Hematopoietic multipotent progenitor cell treated with erythropoietin and hydrocortisone succinate and interleukin-3 and kit ligand, for 6 days (in vitro differentiated cells): ENCODE measurements at places on chromosomes 4 and X.

DNA sequence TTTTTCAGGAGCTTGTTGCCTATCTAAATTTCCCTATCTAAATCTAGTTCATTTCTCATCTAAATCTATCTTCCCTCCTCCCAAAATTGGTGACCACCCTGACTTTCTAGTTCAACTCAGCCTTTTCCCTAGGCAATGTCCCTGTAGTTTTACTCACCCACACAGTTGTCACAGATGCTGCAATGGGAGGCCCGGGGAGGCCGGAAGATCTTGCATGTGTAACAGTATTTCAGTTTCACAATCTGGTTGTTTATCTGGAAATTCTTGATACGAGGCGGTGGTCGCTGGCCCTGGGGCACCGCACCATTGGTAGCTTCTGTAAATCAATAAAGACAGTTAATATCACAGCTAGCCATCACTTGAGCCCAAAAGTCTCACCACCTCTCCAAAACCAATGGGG is 20.2 kb downstream of the ZDHHC9 start:
- no peak for DNase-seq

GRCh38 chrX:103343105-103343504 is 13.1 kb downstream of the TCEAL7 start:
- DNase-seq: peak; percentile 67

DNA sequence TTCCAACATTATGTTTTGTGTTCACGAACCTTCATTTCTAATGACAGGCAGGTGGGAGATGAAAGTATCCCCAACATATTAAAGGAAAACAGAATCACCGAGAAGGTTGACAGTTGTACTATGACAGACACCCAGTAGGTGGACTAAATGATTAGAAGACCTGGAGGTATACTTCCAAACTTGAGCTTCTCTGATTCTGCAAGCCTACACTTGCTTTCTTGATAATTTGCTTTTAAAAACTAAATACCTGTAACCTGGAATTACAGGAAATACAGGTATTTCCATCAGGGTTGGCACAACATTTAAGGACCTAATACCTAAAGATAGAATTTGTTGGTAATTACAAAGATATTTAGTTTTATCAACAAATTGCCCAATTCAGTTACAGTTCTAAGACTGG is 43.4 kb downstream of the C4orf51 start:
- DNase-seq: no peak

- DNase-seq: no peak
Measured at GRCh38 chr4:139005774-139006173, 9.8 kb upstream of the NOCT start.

DNA sequence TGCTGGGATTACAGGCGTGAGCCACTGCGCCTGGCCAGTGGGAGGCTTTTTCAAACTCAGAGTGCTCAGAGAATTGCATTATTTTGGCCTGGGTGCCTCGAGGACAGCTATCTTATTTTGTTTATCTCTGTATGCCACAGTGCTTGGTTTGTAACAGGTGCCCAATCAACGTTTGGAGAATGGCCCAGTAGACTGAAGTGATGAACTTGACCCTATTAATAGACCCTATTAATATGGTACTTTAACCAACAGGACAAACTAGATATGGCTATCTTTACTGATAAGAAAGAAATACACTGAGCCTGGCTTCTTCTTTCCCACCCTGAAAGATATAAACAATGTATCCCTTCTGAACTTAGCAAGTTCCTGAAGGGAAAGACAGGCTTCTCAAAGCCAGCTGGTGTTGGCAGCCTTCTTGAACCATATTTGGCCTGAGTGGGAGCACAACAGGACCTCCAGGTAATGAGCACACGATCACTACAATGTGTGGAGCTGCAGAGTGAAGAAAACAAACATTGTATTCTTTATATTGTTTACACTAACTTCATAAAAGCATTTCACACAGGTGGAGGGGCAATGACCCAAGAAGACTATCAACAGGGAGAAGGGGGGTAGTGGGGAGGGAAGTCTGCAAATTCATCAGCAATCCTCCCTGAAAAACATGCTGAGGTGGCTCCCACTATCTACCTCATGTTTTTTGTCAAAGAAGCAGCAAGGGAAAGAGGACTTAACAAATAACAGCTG is 41.7 kb downstream of the PRPS1 start:
- peak; percentile 61 for DNase-seq

DNA sequence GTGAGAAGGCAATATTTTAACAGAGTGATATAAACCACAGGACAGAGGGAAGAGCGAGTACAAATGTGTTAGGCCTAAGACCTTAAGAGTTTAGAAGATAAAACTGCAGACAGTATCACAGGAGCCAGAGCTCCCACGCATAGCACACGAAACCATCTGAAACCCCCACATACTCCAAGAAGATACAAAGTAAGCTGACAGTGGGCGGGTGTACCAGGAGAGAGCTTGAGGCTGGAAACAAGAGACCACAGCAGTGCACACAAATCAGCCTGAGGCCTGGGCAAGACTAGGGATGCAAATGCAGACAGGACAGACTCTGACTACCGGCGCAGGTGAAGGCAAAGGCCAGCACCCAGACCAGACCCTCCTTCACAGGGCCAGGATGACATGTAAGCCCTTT is 54.1 kb upstream of the ARHGAP24 start:
- DNase-seq: no peak

GRCh38 chr4:42452823-42453222 is 55.5 kb downstream of the SHISA3 start:
- DNase-seq: no peak

- DNase-seq: no peak
Measured at GRCh38 chrX:134512566-134512965, 52.6 kb downstream of the HPRT1 start.

DNA sequence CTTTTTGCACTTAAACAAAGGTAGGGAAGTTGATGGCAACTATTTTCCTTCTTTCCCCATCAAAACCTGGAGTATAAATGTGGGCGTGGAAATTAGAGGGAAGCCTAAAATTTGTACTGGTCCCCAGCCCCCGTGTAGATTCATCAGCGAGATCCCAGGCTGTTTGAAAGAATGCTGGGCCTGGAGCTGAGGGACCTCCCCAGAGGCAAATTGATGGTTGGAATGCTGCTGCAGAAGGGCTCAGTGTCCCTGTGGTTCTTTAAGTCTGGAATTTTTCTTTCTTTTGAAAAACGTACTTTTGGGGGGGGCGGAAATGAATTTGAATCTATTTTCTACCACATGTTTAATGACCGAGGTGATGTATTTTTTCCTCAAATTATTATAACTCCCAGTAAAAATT is 197.2 kb downstream of the CBR4 start:
- no peak for DNase-seq
